NCI-H82 (cell line): ENCODE measurements at places on chromosomes 5 and 9.
A peak's percentile ranks its signal among the peaks of the same experiment; 100 is the strongest.

DNA sequence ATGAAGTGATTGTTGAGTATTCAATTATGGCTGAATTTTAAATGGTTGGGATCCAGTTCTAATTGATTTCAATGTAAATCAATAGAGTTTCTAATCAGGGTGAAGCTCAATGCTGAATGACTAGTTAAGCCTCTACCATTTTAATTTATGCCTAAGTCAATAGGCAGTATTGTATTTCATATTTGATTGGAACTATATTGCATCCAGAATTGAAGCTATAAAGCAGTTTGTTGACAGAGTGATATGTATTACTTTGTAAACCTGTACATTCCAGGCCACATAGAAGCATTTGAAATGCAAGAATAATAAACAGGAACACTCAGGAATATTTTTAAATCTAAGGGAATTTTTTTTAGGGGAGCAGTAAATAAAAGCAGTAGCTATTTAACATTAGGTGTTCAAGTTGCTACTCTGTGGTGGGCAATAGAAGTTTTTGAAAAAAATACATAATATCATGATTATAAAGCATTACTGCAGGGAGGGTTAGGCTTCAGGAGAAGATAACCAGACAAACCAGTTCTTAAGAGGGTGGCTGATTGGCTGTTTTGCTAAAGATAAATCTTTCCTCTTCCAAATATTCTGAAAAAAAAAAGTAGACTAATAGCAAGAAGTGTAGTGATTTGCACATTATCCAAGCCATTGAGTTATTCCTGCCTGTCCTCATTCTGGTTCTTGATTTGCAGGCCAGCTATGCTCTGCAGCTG is 492.0 kb upstream of the MEF2C start:
- no peak for DNase-seq

DNA sequence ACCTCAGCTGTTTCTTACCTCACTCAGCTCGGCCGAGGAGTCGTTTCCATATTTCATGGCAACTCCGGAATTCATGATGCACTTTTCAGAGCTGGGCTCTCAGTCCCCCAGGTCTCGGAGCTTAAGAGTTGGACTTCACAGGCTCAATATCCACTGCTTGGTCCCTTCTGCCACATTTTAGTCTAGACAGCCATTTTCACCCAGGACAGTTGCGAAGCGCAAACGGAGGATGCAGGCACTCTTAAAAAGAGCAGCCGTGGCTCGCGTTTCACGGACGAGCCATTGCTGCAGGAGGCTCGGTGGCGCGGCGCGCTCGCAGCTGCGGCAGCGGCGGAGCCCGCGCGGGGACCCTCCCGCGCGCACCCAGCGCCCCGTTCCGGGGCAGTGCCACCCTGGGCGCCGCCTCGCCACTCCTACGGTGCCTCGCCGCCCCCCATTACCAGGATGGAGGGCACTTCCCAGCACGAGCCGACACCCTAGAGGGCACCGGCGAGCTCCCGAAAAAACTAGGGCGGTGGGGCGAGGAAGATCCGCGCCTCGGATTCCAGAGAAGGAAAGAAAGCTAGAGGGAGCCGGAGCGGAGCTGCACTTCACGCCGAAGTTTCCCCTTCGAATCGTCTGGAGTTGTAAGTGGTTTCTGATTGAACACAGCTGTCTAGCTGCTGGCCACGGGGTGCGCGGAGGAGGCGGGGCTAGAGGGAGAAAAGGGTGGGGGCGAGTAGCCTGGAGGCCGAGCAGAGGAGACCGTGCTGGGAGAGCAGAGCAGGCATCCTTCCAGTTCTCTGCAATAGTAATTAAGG is 140.3 kb downstream of the TSSK1B start:
- peak; percentile 93 for DNase-seq

DNA sequence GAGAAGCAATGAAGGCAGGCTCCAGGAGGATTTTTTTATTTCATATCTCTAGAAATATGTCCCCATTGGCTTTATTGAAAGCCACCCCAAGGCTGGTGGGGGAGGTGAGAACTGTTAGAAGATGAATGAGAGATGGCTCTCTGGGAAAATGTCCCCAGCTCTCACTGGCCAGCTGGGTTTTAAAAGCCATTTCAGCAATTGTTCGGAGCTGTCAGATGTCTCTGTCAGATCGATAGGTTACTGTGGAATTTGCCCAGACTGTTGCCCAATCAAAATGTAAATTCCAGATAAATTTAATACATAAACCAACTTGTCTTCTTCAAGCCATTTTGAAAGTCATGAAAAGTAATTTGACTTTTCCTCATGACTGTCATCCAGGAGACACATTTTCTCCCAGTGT is 67.0 kb upstream of the BRINP1 start:
- DNase-seq: no peak

- DNase-seq: no peak
Measured at GRCh38 chr5:17992291-17992690, 358.0 kb downstream of the TAF11L14 start.

- DNase-seq: no peak
Measured at GRCh38 chr5:174571662-174572397, 152.6 kb upstream of the MSX2 start.

DNA sequence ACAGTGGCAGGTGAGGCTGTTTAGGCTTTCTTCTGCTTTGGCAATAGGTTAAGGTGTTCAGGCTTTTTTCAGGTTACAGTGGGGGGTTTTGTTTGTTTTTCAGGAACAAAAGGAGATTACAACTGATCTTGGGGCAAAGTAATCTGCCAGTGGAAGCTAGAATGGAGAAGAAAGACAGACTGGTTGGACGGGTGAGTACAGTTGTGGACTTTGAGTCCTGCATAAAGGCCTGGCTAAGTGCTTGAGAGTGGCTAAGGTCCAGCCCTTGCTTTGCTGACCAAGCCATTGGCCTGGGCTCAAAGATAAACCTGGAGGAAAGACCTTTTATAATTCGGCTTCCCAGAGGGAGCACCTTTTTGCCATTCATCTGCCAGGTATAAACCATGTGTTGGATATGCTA is 63.1 kb downstream of the MTMR12 start:
- no peak for DNase-seq

DNA sequence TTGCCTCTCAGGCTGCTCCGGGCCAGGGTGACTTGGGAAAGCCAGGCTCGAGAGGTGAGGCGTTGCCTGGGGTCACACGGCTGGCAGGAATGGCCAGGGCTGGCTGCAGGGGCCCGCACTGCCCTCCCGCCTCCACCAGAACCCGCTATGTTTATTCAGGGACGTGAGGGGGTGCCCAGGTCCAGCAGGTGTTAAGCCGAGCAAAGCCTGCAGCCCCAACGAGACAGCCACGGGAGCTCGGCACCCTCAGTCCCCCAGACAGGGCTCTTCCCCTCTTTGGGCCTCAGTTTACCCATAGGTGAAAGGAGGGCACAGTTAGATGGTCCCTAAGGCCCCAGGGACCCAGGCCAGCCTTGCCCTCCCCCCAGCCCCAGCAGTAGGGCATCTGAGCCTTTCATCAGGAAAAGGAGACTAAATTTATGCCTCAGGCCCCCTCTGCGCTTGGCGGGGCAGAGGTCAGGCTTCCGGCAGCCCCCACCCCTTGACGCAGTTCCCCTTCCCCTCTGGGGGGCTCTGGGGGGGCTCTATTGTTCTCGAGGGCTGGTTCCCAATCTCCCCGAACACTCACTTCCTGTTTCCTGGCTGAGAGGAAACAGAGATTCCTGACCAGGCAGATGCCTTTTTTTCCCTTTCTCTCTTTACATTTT is 7.1 kb upstream of the EGFL7 start:
- no peak for DNase-seq

GRCh38 chr9:134461426-134461982 is 135.2 kb downstream of the RXRA start:
- DNase-seq: no peak

DNA sequence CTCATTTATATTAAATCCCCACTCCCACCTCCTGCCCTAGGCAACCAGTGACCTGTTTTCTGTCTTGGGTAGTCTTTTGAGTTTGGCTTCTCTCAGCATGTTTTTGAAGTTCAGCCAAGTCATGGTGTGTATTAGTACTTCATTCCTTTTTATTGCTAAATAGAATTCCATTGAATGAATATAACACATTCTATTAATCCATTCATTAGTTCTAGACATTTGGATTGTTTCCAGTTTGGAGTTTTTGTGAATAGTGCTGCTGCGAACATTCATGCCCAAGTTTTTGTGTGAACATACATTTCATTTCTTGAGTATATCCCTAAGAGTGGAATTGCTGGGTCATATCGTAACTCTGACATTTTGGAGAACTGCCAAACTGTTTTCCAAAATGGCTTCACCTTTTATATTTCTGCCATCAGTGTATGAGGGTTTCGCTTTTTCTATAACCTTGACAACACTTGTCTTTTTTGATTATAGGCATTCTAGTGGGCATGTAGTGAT is 2.7 kb downstream of the ZNF346 start:
- DNase-seq: no peak

GRCh38 chr9:134959126-134959970 is 41.6 kb upstream of the FCN1 start:
- DNase-seq: no peak

- peak; percentile 45 for DNase-seq
Measured at GRCh38 chr5:17187011-17187785, 30.2 kb upstream of the BASP1 start.

GRCh38 chr9:129697656-129698253 is 32.3 kb downstream of the PRRX2 start:
- peak; percentile 29 for DNase-seq
